Activated naive CD4-positive, alpha-beta T cell treated with anti-CD3 and anti-CD28 coated beads, Interleukin-2, amount 10 ng/mL, durations not matched to agents 7 days and 5 days (primary cell): ENCODE measurements at places on chromosomes 2 and 18.

GRCh38 chr2:42744545-42745082 is 19.3 kb downstream of the OXER1 start:
- H3K27ac ChIP-seq: no peak overlapping the region
- no peak overlapping the region for H3K4me3 ChIP-seq
- peaks cover 30% of the 10 kb centered on the region for H3K36me3 ChIP-seq
- no peak for DNase-seq
- peaks cover 9% of the 10 kb centered on the region for H3K4me1 ChIP-seq
- no peaks in the 10 kb centered on the region for H3K27me3 ChIP-seq

DNA sequence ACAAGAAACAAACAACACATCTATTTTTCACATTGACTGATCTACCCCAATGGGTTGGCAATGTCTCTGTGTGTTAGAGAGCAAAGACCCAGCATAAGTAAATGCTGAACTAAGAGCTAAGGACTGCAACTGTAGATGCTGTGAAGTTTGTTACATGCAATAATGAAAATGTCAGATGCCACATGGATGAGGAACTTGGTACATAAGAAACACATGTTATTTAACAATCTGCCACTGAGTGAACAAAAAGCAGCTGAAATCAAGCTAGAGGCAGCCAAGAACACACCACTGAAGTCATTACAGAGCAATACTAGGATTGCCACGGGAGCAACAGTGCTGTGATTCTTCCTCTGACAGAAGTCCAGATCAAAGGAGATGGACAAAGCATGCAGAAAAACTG is 389.4 kb downstream of the CDH2 start:
- no peak overlapping the region for H3K4me3 ChIP-seq
- H3K27ac ChIP-seq: no peak overlapping the region
- no peaks in the 10 kb centered on the region for H3K27me3 ChIP-seq
- DNase-seq: no peak

- H3K36me3 ChIP-seq: no peaks in the 10 kb centered on the region
- H3K4me1 ChIP-seq: no peaks in the 10 kb centered on the region
These were observed 13.6 kb downstream of the DCC start for GRCh38 chr18:52353589-52353988.

GRCh38 chr2:63983986-63984605 is 35.1 kb downstream of the VPS54 start:
- no peak overlapping the region for H3K27ac ChIP-seq
- no peak for DNase-seq
- H3K36me3 ChIP-seq: peaks cover 22% of the 10 kb centered on the region
- no peaks in the 10 kb centered on the region for H3K27me3 ChIP-seq
- peaks cover 18% of the 10 kb centered on the region for H3K4me1 ChIP-seq
- H3K4me3 ChIP-seq: no peak overlapping the region

DNA sequence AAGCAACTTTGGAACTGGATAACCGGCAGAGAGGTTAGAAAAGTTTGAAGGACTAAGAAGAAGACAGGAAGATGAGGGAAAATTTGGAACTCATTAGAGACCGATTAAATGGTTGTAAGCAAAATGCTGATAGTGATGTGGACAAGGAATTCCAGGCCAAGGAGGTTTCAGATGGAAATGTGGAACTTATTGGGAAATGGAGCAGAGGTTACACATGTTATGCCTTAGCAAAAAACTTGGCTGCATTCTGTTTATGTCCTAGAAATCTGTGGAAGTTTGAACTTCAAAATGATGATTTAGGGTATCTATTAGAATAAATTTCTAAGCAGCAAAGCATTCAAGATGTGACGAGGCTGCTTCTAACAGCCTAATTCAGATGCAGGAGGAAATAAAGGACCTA is 675.1 kb upstream of the SYT4 start:
- H3K4me1 ChIP-seq: no peaks in the 10 kb centered on the region
- H3K27me3 ChIP-seq: no peaks in the 10 kb centered on the region
- no peak for DNase-seq
- H3K36me3 ChIP-seq: no peaks in the 10 kb centered on the region
- H3K4me3 ChIP-seq: no peak overlapping the region

DNA sequence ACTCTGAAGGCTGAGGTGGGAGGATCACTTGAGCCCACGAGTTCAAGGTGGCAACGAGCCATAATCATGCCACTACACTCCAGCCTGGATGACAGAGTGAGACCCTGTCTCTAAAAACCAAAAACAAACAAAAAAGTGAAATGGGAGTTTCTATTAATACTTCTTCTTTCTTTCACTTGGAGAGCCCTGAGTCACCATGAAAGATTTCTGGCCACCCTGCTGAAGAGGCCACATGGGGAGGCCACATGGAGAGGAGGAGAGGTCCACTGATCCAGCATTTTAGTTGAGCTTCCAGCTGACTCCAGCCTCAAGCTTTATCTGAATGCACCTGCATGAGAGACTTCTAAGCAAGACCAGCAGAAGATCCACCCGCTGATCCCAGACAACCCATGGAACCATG is 74.2 kb upstream of the LAPTM4A start:
- no peaks in the 10 kb centered on the region for H3K4me1 ChIP-seq
- H3K27me3 ChIP-seq: peaks cover 14% of the 10 kb centered on the region
- DNase-seq: no peak
- no peaks in the 10 kb centered on the region for H3K36me3 ChIP-seq
- no peak overlapping the region for H3K4me3 ChIP-seq
- H3K27ac ChIP-seq: no peak overlapping the region

- no peak for DNase-seq
- H3K27ac ChIP-seq: no peak overlapping the region
- no peaks in the 10 kb centered on the region for H3K4me1 ChIP-seq
- no peak overlapping the region for H3K4me3 ChIP-seq
- H3K36me3 ChIP-seq: peaks cover 13% of the 10 kb centered on the region
These were observed 69.7 kb downstream of the NUP35 start for GRCh38 chr2:183193904-183194303.

- no peak for DNase-seq
- H3K4me1 ChIP-seq: no peaks in the 10 kb centered on the region
- no peak overlapping the region for H3K27ac ChIP-seq
- no peak overlapping the region for H3K4me3 ChIP-seq
- peaks cover 4% of the 10 kb centered on the region for H3K27me3 ChIP-seq
- H3K36me3 ChIP-seq: no peaks in the 10 kb centered on the region
These were observed 9.9 kb downstream of the SLC3A1 start for GRCh38 chr2:44285174-44285573.

GRCh38 chr18:57696271-57696670 is 74.6 kb upstream of the NARS1 start:
- no peak overlapping the region for H3K27ac ChIP-seq
- DNase-seq: no peak
- no peaks in the 10 kb centered on the region for H3K4me1 ChIP-seq
- no peaks in the 10 kb centered on the region for H3K27me3 ChIP-seq
- H3K4me3 ChIP-seq: no peak overlapping the region

GRCh38 chr2:24642351-24642750 is 150.8 kb downstream of the PTRHD1 start:
- H3K4me3 ChIP-seq: no peak overlapping the region
- H3K27me3 ChIP-seq: no peaks in the 10 kb centered on the region
- no peaks in the 10 kb centered on the region for H3K4me1 ChIP-seq
- H3K27ac ChIP-seq: no peak overlapping the region

GRCh38 chr2:62010632-62011256 is 105.3 kb downstream of the COMMD1 start:
- no peak overlapping the region for H3K27ac ChIP-seq
- no peaks in the 10 kb centered on the region for H3K36me3 ChIP-seq
- no peak overlapping the region for H3K4me3 ChIP-seq
- no peak for DNase-seq

- no peaks in the 10 kb centered on the region for H3K36me3 ChIP-seq
- H3K27ac ChIP-seq: no peak overlapping the region
- H3K4me3 ChIP-seq: no peak overlapping the region
- peaks cover 57% of the 10 kb centered on the region for H3K27me3 ChIP-seq
These were observed 10.5 kb upstream of the PRELID3A start for GRCh38 chr18:12397254-12397653.

DNA sequence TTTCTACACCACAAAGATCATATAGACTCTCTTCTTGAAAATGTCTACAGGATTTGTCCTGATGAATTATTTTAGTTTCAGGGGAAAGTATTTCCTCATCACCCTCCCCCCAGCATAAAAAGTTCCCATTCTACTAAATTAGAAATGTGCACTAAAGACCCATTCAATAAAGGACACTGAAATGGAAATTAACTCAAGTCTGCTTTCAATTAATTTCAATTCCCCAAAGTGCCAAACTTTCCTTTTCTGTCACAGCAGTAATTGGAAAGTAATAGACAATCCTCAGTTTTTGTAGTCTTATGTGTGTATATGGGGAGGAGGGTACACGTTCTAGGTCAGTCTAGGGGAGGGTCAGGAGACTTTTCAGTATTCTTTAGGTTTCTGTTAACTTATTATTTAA is 21.5 kb downstream of the ARHGEF33 start:
- H3K4me3 ChIP-seq: no peak overlapping the region
- H3K27me3 ChIP-seq: peaks cover 5% of the 10 kb centered on the region
- no peak for DNase-seq
- H3K4me1 ChIP-seq: peaks cover 6% of the 10 kb centered on the region

DNA sequence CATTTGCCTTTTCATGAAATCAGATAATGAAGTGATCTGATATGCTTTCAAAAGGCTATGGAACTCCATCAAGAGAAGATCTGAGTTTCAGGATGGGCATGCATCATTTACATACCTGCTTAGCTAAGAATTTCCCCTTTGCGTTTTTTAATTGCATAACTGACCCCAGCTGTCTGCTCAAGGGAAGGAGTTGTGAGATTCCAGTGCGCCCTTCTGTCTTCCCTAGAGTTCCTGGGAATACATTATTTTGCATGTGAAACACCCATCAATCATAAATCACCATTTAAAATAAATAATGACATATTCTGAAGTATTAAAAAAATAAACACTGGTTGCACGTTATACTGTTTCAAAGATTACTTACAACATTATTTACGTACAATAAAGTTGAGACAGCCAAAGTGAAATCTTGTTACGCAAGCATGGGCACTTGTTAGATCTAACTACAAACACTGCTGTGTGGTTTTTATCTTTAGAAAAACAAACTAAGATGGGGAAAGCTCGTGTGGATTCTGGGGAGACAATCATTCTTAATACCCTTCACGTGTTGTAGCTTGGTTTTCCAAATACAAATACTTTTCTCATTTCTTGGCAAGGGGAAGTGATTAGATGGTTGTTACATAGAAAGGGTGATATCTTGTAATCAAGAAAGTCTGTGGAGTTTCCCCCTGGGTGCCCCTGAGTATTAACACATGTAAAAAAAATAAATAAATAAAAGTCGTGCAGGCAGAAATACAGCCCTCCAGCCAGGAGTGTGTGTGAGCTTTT is 125.7 kb upstream of the LMAN1 start:
- no peaks in the 10 kb centered on the region for H3K27me3 ChIP-seq
- H3K27ac ChIP-seq: no peak overlapping the region
- no peak for DNase-seq
- H3K4me1 ChIP-seq: no peaks in the 10 kb centered on the region

DNA sequence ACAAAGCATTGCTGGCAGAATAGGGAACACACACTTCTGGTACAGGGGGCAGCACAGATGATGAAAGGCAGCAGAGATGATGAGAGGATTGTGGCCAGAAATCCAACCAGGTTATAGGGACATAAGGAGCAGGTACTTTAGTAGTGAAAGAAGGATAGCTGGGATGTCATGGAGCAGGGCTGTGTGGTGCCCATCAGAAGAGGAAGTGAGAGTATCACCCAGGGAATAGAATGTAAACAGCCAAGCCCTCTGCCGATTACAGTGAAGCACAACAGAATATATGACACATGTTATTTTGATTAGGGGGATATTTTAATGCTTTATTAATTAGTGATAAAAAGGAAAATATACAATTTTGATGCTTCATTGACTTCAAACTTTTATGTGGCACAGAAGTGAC is 883.4 kb upstream of the CDH2 start:
- no peaks in the 10 kb centered on the region for H3K36me3 ChIP-seq
- no peak for DNase-seq
- H3K27me3 ChIP-seq: no peaks in the 10 kb centered on the region
- H3K4me1 ChIP-seq: no peaks in the 10 kb centered on the region
